ENCODE measurements at places on chromosomes 16 and 17.

DNA sequence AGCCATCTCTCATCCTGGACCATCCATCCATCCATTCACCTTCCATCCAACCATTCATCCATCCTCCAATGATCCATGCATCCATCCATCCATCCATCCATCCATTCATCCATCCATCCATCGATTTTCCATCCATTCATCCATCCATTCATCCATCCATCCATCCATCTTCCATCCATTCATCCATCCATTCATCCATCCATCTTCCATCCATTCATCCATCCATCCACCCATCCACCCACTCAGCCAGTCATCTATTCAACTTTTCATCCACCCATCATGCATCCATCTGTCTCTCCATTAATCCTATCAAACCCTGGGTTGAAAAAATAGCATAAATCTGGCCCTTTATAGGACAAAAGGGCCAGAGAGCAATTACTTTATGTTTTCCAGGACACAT lies 158.3 kb upstream of the WSCD1 start:
- DNase-seq: no peak

- DNase-seq: peak; percentile 41
These were observed 12.3 kb downstream of the ADORA2B start for GRCh38 chr17:15957206-15957605.

- no peak for DNase-seq
These were observed 1.8 kb upstream of the APOH start for GRCh38 chr17:66230922-66231591.

DNA sequence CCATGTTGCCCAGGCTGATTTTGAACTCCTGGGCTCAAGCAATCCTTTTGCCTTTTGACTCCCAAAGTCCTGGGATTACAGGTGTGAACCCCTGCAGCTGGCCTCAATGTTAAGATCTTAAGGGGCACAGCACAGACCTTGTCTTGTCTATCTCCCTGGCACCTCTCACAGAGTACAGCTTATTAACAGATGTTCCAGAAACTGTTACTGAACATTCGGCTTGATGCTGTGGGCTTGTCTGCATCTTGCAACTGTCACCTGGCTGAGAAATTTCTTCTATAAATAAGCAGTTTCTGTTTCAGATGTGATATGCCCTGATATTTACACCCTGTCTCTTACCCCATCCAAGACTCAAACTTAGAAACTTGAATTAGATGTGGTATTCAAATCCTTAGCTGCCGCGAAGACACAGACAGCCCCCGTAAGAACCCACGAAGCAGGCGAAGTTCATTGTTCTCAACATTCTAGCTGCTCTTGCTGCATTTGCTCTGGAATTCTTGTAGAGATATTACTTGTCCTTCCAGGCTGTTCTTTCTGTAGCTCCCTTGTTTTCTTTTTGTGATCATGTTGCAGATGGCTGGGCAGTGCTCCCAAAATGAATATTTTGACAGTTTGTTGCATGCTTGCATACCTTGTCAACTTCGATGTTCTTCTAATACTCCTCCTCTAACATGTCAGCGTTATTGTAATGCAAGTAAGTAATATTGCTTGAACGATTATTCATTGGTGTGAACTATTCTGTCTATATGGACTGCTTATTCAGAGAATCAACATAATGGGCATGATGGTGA lies at the start of gene TNFRSF17:
TSS of gene TNFRSF17 (plus strand) at position 450 of the 791 bp plus-strand sequence. CDS start at position 565, 115 bp downstream.
- no peak for DNase-seq

GRCh38 chr16:54283725-54284318 lies 2.8 kb downstream of the IRX3 start:
- no peak for DNase-seq

DNA sequence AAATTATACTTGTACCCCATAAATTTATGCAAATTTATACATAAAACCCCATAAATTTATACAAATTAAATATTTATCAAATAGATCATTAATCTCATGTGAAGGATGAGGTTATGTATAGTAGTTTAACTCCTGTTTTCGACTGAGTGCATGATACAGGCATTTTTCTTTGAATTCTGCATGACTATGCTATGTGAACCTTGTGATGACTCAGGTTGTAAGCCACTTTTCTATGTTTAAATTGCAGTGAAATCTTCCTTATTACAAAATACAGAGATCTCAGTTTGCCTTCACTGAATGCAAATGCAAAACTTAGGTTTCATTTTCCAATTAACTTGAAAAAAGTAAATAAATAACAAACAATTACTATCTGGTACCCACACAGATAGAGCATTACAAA lies 843.7 kb downstream of the CDH11 start:
- no peak for DNase-seq

- DNase-seq: no peak
These were observed 84.3 kb downstream of the RTN4RL1 start for GRCh38 chr17:1940810-1941185.

GRCh38 chr16:24523569-24523968 lies 15.8 kb upstream of the RBBP6 start:
- DNase-seq: no peak

- peak; percentile 6 for DNase-seq
These were observed 85.5 kb upstream of the DOC2B start for GRCh38 chr17:266701-267667.

GRCh38 chr17:65230040-65230439 lies 92.9 kb downstream of the RGS9 start:
- DNase-seq: no peak

- no peak for DNase-seq
These were observed 12.2 kb upstream of the CES3 start for GRCh38 chr16:66948837-66949225.

DNA sequence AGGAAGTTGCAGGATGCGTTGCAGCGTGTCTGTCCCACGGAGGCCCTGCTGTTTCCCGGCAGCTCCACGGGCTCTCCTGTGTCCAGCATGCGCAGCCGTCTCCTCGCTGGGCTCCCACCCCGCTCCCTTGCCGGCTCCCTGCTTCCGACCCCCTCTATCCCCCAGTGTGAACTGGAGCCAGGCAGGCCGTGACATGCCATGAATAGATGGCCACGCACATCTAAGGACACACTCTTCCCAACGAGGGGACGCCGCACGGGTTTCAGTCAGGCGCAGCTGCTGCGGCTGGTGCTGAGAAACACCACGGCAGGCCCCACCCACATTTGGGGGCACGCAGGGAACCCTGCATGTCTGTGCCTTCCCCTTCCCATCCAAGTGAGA lies 9.2 kb upstream of the HEXD start:
- no peak for DNase-seq

DNA sequence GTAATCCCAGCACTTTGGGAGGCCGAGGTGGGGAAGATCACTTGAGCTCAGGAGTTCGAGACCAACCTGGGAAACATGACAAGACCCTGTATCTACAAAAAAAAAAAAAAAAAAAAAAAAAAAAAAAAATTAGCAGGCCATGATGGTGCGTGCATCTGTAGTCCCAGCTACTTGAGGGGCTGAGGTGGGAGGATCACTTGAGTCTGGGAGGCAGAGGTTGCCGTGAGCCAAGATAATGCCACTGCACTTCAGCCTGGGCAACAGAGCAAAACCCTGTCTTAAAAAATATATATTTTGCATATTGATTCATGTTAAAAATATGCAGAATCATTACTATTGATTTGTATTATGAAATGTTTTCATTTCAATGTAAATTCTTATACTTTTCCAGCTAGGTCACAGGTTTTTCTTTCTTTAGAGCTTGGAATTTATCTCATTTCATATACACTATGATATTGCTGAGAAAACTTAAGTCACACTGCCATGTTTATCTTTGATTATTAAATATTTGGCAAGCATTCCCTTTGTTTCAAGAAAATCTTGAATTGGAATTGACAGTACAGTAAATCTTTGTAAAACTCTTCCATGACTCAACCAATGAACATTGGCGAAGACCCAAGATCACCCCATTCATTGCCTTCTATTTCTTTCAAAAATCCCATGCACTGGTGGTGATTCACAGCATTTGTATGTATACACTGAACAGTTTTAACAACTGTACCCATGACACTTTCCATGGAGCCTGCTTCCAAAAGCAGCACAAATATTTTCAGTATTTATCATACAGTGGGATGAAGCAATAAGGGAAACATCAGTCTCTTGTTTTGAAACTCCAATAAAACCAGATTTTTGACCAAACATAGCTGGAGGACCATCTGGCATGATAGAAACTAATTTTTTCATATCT lies 83.5 kb upstream of the TNRC6A start:
- no peak for DNase-seq

DNA sequence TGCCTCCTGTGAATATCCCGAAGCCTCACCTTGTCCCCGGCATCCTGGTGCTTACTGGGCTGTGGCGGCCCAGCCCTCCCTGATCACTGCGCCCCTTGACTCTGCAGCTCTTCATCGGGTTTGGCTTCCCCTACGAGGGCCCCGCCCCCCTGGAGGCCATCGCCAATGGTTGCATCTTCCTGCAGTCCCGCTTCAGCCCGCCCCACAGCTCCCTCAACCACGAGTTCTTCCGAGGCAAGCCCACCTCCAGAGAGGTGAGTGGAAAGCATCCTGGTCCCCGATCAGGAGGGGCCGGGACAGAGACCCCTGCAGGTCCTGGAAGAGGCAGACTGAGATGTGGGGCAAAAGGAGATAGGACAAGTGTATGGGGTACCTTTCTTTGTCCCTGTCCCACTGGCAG lies 72.1 kb downstream of the MGAT5B start:
- no peak for DNase-seq

GRCh38 chr16:11677451-11677951 lies 9.2 kb downstream of the SNN start:
- DNase-seq: no peak

DNA sequence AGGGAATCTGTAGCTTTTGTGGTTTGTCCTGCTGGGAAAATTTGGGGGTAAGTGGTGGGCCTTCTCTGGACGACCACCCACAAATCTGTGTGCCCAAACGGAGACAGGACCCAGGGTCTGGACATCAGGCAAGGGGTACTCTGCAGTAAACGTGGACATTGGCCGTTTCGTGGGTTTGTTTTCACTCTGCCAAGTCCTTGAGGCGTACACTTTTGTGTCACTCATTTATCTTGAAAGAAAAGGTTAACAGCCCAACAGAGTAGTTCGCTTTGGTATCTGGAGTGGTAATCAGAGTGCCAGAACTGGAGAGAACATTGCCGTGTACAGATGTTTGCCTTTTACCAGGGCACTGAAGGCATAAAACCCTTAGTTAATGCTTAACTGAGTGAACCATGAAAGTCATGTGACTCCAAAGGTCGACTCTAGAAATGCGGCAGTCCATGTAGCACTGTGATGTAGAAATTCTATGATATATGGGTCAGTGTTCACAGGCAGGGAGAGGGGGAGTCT lies 15.4 kb downstream of the NAA60 start:
- no peak for DNase-seq

DNA sequence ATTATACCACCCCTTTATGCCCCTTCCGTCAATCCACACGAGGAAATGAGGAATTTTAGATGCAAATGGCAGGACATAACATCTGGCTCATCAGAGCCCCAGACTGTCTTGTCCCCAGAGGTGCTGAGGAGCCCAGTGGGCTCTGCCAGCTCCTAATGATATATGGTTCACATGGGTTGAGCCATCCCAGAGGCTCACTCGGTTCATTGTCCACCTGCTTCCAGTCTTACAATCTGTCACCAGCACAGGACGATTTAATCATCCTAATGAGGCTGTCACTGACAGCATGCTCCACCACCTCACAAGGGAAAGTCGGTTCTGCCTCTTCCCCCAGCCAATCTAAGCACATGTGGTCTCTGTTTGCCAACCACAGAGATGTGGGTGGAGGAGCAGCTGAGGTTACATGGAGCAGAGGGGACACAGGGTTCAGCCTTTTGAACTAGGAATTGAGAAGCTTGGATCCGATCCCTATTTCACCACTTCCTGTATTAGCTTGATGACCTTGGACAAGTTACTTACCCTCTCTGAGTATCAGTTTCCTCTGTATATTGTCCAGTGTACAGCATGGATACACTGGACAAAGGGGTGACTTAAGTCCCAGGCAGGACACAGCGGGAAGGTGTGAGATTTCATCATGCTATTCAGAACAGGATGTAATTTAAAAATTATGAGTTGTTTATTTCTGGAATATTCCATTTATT lies 27.0 kb upstream of the DHX8 start:
- no peak for DNase-seq

DNA sequence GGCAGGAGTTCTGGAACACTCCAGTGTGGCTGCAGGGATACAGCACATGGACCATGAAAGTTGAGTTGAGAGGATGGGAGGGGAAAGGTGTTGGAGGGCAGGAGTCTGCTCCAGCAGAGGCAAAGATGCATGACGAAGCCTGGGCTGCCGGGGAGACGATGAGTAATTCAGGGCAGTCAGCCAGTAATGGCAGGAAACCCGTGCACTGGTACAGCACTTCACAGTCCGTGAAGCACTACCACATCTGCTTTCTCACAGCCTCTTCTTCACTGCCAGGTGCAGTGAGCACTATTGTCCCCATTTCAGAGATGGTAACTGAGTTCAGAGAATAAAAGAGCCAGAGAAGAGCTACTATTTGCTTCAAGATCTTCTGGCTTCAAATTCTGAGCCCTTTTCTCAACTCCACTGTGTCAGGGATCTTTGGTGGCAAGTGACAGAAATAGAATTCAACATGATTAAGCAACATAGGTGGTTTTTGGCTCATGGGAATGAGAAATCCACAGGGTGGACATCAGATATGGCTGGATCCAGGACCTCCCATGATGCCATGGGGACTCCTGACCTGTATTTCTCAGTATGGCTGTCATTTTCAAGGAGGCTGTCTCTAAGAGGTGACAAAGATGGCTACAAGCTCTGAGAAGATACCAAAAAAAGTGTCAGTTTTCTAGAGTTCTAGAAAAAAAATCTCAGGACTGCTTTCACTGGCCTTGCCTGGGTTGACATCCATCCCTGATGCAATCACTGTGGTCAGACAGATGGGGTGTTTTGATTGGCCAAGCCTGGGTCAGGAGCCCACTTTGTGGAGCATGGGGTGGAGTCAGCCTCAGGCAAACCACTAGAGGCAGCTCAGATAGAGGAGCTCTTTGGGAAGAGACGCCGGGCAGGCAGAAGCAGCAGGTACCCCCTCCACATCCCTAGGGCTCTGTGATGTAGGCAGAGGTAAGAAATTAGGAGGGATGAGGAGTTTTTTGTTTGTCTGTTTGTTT lies 24.7 kb downstream of the IL21R start:
- DNase-seq: peak; percentile 70

GRCh38 chr17:10907370-10907769 lies 69.5 kb upstream of the PIRT start:
- no peak for DNase-seq

DNA sequence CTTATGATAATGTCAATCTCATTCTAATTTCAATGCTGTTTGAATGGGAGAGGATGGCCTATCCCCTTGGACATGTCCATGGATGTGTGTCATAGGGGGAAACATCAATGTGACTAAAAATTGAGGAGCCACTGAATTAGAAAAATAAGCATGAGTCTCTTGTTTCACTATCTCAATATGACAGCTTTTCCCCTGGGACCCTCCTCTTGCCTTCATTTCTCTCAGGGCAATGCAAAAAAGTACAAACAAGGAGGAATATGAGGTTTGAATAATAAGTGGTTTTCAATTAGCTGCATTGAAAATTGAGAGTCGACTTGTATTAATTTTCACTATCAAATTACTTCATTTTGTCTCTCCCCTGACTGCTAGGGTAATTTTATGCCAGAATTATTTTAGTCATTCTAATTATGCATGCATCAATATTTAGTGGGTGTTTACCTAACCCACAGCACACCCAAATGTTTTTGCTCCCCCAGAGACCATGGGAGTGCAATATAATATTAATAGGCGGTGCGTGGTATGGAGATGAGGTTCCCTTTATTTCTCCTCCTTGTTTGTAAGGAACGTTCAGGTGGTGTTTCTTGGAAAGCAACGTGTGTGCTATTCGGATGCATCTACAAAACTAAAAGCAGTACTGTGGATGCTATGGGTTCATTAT lies 6.8 kb upstream of the SDR42E1 start:
- DNase-seq: no peak
